Tracheal epithelial cell (primary cell): ENCODE measurements at places on chromosomes 5 and 9. TPM values are rescaled to one million over a fixed set of nuclear protein-coding genes. Genes with fewer than 3 reads are reported as not detected.

Gene SPOCK1
- total RNA-seq: 2.6 and 14.5 TPM in 2 replicates

Gene PCDHB16
- under 0.01 TPM in 1 of 2 replicates, not detected in the other for total RNA-seq

Gene C9orf50
- total RNA-seq: not detected in 2 replicates

Gene RGS7BP
- total RNA-seq: not detected in 2 replicates

Gene MARCOL
- total RNA-seq: not detected in 2 replicates

Gene GLRA1
- total RNA-seq: not detected in 2 replicates
